ENCODE measurements at places on chromosomes 5 and 9.

GRCh38 chr9:6646293-6646636, 736 bp upstream of the GLDC start:
- DNase-seq = no peak

GRCh38 chr9:35407846-35408245, 82.1 kb upstream of the RUSC2 start:
- DNase-seq = no peak

GRCh38 chr9:122219856-122220672, 8.7 kb downstream of the LHX6 start:
- DNase-seq = no peak

DNA sequence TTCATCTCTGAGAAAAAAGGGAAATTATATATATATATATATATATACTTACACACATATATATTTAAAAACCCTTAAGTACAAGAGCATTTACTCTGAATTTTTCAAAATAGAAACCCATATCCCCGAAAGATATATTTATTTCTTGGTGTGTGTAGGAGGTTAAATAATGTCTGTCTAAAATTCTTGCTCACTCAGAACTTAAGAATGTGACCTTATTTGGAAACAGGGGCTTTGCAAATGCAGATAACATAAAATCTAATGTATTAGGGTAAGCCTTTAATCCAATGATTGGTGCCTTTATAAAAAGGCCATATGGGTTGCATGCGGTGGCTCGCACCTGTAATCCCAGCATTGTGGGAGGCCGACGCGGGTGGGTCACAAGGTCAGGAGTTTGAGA, 517.3 kb upstream of the TLE4 start:
- no peak for DNase-seq

- no peak for DNase-seq
Observed at GRCh38 chr9:121684381-121685145, 33.1 kb downstream of the DAB2IP start.
